Activated CD4-positive, CD25-positive, alpha-beta regulatory T cell (primary cell): ENCODE measurements at places on chromosomes 11 and 22.
A peak's percentile ranks its signal among the peaks of the same experiment; 100 is the strongest.

DNA sequence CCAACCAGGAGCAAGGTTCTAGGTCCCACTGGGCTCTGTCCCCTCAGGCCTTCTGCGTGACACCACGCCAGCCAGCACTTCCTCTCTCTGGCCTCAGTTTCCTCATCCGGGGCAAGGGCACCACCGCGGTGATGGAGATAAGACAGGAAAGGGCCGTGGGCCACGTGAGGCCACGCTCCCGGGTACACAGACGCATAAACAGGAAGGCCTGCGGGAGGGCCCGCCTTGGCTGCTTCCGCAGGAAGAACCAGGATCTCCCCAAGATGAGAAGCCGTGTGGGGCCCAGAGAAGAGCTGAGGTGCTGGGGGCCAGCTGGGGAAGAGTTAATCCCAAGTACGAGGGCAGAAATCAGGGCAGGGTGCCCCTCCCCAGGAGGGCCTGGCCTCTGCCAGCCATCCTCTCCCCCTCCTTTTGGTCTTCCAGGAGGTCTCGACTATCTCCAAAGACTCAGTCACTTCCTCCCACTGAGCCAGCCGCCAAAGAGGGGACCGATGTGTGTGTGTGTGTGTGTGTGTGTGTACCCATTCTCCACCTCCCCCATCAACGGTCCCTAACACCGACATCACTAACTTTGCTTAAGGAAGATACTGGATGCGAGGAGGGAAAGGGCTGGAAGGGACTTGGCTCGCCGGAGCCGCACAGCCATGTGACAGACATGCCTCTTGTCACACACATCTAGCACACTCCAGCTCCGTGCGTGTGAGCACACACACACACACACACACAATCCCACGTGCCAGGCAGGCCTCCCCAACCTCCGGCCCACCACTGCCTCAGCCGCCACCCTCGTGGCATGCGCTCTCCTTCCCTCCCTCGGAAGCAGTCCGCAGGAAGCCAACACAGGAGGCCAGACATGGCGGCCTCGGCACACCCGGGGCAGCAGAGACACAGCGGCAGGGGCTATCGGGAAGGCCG is 1.4 kb downstream of the MFNG start:
- DNase-seq = peak; percentile 41

- DNase-seq = no peak
These were observed 757 bp downstream of the RNASEH2C start for GRCh38 chr11:65719871-65720210.

- no peak for DNase-seq
These were observed 12.3 kb downstream of the CBX6 start for GRCh38 chr22:38859581-38860282.

DNA sequence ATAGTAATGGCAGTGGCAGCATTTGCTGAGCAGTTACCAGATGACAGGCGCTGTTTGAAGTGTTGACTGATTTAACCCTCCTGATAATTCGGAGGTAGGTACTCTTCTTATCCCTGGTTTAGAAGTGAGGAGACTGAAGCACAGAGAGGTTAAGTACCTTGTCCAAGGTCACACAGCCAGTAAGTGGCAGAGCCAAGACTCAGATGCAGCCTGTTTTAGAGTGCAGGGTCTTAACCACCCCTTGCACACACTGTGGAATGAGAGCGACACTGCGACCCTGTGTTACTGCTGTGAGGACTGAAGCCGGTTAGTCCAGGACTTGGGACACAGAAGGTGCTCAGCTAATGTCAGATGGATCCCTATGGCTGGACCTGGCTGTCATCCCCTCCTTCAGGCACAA is 34.7 kb downstream of the DAGLA start:
- no peak for DNase-seq

GRCh38 chr11:2930704-2931419 is 1.6 kb upstream of the PHLDA2 start:
- DNase-seq = no peak
